GOT3 (cell line): ENCODE measurements at places on chromosomes 5 and 9.

DNA sequence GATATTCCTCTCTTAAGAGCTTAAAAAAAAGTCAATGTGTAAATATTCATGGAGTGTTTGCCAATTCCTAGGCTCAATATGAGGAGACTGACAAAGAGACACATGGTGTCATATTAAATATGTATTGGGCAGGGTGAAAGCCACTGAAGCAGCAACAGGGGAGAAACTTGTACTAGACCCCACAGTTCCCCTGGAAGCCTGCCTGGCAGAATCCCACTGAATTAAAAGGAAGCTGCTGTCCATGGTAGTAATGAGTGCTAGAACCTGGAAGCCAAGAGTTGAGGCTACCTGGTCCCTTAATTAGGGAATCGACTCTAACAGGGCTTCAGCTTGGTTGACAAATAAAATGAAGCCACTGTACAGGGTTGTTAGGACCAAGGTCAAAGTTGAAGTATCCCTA lies 129.4 kb upstream of the GPR151 start:
- no peak for DNase-seq

DNA sequence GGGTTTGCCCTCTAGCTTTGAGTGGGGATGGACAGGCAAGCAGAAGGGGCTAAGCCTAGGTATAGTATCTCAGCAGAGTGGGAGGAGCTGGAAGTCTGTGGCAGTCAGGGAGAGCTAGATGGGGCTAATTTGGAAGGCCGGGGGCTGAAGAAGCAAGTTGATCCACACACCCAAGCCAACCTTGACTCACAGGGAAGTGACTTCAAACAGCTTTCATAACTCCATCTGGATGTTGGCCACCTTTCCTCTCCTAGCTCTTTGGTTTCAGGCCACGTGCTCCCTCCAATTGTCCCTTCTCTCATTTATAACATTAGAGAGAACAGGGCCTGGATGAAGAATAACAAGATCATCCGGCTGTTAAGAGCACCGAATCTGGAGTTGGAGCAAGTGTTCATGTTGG lies 36.8 kb downstream of the EGR1 start:
- DNase-seq, result no peak

DNA sequence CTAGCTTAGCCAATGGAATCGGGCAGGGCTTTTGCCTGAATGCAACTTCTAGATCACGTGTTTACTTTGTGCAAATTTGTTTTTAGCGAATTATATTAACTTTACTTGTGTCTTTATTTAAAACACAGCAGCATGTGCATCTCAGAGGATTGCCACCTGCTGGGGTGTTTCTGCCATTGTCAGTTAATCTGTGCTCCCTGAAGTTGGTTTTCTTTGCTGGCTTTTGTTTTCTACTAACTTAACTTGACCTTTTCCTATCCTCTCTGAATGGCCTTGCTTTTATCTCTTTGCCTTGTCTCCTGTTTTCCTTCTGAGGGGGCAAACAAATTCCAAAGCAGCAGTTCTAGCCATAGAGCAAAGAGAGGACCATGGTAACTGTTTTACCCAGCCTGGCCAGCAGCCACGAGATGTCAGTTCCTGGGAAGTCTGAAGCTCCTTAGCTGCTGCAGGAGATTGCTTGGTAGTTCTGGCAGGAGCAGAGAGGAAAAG lies 67.6 kb downstream of the ARHGEF28 start:
- no peak for DNase-seq

- DNase-seq, result peak; percentile 13
Observed at GRCh38 chr5:169970911-169971765, 9.2 kb downstream of the INSYN2B start.

- no peak for DNase-seq
Observed at GRCh38 chr9:254516-254915, 39.9 kb downstream of the DOCK8 start.

DNA sequence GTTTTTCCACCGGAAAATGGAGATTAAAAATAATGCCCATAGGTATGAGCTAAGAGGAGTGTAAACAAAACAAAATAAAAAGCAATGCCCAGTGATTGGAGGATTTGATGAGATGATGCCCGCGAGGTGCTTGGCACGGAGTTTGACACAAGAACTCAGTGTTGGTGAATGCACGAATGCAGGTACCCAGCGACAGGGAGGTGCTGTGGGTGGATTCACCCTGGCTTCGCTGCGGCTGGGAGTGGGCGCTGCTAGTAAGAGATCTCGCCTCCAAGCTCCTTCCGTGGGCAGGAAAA lies 526 bp upstream of the STXBP1 start:
- DNase-seq, result no peak

DNA sequence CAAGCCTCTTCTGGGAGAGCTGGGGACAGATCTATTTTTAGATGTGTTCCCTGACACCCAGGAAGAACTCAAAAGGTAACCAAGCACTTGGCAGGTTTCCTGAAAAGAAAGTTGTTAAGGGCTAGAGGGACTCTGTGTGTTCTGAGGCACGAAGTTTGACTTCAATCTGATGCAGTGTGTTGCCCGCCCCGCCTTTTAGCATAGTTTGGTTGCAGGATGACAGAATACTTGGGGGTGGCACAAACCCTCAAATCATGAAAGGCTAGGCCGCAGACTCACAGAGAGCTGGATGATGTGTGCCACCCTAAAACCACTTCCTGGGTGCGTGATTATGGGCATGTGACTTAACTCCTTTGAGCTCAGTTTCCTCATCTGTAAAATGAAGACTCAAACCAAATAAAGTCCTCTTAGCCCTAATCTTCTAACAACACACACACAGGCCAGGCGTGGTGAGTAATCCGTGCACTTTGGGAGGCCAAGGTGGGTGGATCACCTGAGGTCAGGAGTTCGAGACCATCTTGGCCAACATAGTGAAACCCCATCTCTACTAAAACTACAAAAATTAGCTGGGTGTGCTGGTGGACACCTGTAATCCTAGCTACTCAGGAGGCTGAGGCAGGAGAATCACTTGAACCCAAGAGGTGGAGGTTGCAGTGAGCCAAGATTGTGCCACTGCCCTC lies 12.8 kb upstream of the NDFIP1 start:
- DNase-seq, result no peak

- DNase-seq, result no peak
Observed at GRCh38 chr9:122151267-122151828, 8.2 kb downstream of the NDUFA8 start.
